ENCODE measurements at places on chromosomes 2 and 18.

GRCh38 chr2:213476641-213477040 is 192.4 kb downstream of the SPAG16 start:
- DNase-seq: no peak

- DNase-seq: no peak
These were observed 61.4 kb downstream of the RPL31 start for GRCh38 chr2:101063352-101064124.

GRCh38 chr2:86518481-86518880 is 44.8 kb downstream of the CHMP3 start:
- DNase-seq: no peak

DNA sequence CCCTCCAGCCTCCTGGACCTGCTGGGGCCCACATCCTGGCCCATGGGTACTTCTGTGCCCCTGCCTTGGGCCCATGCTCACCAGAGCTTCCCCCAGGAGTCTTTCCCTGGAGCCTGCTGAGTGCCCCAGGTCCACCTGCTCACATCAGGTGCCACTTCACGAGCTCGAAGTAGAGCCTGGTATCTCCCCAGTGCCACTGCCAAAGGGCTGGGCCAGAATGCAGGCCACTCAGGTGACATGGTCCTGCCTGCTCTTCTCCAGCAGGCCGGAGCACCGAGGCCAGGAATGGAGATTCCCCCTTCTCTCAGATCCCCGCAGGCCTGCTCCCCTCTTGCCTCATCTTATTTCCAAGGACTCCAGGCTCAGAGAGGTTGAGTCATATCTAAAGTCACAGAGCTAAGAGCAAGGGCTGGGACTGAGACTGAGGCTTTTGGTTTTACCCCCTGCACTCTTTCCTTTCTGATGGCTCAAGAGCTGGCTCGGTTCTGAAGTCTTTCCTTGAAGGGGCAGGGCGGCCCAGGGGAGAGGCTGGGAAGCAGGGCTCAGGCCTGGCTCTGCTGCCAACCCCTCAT is 79.2 kb downstream of the HS1BP3 start:
- no peak for DNase-seq

DNA sequence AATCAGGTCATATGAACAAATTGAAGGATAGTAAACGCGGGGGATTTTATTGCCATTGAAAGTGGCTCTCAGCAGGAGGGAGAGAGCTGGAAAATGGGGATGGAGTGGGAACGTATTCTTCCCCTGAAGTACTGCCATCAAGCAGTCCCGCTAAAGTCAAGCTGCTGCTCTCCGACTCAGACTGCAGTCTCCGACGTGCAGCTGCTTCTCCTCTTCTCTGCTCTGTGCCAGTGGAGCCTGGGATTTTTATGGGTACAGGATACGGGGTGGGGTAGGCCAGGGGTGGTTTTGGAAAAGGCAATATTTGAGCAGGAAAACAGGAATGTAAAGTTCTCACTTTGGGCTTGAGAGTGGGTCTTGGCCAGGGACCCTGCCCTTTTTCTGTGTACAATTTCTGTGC is 33.0 kb downstream of the KCTD18 start:
- no peak for DNase-seq

DNA sequence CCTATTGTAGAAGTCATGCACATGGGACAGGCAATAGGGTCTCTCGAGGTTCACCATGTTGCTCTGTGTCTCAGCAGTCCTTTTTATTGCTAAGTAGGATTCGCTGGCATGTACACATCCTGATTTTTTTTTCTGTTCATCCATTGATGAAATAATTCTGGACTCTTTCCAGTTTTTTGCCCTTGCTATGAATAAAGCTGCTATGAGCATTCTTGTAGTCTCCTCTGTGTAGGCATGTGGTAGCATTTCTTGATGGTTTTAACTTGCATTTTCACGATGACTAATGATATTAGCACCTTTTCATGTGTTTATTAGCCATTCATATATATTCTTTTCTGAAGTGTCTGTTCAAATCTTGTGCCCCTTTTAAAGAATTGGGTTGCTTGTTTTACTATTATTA is 65.8 kb upstream of the EDAR start:
- no peak for DNase-seq

GRCh38 chr2:128622371-128622770 is 303.7 kb upstream of the HS6ST1 start:
- no peak for DNase-seq

DNA sequence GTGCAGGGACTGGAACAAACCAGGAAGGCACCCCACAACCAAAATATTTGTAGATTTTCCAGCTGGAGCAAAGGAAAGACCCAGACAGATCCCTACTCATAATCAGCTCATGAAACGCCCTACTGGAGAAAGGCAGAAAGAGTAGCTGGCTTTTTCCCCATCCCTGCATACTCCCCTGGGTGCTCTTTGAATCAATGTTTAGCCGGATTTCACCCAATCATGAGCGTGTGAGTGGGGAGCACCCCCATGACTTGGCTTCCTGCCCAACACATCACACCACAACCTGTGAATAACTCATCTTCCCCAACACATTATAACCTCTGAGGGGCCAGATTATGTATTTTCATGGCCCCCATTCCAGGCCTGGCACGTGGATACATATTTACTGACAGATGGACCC is 35.1 kb upstream of the SLC14A1 start:
- no peak for DNase-seq

GRCh38 chr18:33835419-33835818 is 257.4 kb downstream of the ASXL3 start:
- no peak for DNase-seq

GRCh38 chr2:56410140-56410539 is 226.3 kb downstream of the CCDC85A start:
- no peak for DNase-seq

DNA sequence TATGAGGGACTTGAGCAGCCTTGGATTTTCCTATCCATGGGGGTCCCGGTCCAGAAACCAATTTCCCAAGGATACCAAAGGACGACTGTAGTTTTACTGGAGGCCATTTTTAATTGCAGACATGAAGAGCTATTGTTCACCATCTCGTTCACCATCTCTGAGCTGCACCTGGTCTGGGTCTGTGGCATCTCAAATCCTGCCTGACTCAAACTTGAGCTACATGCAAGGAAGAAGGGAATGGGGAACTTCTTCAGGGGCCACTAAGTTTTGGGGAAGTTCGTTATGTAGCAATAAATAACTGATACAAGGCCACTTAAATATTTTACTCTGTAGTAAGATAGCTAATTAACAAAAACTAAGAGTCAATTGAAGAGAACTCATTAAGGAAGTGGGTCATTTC is 2.1 kb upstream of the SMCHD1 start:
- DNase-seq: no peak

DNA sequence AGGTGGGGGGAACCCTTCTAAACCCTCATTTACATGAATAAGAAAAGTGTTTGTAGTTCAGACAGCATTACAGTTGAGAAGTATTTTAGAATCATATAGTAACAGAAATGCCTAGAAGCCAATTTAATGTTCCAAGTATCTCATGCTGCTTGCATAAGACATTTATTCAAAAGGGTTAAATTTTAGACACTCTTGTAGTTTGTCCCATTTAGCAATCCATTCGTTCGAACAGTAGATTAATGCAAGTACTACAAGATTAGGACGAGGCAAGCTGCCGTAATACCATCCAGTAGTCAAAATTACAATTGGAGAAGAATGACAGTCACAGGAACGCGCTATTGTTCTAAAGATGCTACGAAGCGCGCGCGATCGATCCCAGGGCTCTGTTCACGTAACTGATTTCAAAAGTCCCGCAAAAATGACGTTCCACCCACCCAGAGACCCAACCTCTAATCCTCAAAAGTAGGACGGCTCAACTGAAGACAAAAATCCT is 1.2 kb downstream of the TMEM237 start:
- no peak for DNase-seq

DNA sequence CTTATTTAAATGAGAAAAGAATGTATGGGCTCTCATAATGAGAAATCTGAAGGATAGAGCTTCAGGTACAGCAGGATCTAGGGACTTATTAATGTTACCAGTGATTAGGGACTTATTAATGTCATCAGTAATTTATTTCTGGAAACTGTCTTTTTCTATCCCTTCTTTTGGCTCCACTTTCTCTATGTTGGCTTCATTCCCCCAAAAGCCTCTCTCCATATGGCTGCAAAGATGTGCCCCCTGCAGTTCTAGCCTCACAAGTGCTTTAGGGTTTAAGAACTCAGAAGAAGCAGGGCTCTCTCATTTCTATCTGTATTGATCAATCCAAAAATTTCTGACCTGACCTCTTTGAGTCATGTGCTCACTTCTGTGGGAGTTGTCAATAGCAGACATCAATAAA is 480.9 kb downstream of the TXNL1 start:
- DNase-seq: no peak

GRCh38 chr2:71620116-71620515 is 166.8 kb downstream of the DYSF start:
- DNase-seq: peak; percentile 43

- DNase-seq: no peak
These were observed 39.3 kb downstream of the RAB10 start for GRCh38 chr2:26072925-26073768.

DNA sequence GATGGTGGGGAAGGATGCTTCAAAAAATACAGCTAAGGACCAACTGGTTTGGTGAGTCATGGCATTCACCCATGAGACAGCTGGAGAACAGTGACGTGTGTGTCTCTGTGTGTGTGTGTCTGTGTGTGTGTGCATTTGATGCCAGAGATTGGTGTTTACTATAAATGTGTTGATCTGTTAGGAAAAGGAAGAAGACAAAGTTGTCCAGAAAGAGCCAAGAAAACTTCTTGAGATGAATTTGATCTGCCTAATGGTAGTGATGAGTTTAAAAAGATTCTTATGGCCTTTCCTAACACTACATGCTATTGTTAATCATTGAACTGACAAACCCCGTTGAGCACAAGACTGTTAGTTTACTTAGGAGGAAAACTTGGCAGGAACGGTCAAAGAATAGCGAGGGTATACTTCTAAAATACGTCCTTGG is 36.4 kb upstream of the IL1R1 start:
- no peak for DNase-seq

GRCh38 chr2:42470706-42471105 is 23.1 kb downstream of the KCNG3 start:
- DNase-seq: no peak

GRCh38 chr2:143482316-143482715 is 353.1 kb downstream of the ARHGAP15 start:
- DNase-seq: no peak

DNA sequence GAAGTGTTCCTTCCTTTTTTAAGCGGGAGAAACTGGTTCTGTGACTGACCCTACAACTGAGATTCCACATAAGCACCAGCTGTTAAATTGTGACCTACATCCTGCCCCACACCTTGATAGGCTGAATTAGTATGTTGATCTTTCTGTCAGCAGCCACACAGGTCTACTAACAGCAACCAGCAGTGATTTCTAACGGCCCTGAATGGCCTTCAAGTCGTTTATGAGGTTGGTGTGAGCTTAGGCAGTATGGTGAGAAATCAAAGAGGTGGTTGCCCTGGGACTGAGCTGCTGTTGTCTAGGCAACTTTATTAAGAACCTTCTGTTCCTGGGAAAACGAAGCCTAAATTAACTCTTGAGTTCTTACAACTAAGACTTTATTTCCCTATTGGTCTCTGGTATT is 197.2 kb upstream of the FSHR start:
- DNase-seq: no peak

DNA sequence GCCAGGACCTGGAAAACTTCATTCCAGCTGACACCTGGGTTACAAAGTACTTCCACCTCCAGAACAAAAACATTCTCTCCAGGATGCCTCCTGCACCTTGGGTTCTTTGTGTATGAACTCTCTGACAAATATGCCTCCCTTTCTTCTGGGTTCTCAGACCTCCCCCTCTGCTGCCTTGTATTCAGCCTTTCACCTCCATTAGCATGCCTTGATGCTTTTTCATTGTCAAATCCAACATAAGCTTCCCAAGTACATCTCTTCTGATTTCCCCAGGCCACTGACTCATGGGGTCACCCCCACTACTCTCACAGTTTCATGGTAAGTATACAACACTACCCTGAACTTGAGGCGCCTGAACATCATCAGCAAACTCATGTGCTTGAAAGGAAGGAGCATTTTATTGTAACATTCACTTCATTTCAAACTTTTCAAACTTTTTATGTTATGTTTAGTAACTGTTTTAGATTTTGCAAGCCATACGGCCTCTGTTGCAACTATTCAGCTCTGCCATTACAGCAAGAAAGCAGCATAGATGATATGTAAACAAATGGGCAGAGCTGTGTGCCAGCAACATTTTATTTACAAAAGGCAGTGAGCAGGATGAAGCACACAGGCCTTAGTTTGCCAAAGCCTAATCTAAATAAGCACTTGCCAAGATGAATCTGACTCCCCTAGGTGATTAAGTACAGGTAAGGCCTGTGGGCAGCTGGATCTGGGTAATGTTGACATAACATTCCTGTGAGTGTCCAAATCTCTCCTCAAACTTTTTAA is 32.5 kb upstream of the MRPS9 start:
- no peak for DNase-seq

DNA sequence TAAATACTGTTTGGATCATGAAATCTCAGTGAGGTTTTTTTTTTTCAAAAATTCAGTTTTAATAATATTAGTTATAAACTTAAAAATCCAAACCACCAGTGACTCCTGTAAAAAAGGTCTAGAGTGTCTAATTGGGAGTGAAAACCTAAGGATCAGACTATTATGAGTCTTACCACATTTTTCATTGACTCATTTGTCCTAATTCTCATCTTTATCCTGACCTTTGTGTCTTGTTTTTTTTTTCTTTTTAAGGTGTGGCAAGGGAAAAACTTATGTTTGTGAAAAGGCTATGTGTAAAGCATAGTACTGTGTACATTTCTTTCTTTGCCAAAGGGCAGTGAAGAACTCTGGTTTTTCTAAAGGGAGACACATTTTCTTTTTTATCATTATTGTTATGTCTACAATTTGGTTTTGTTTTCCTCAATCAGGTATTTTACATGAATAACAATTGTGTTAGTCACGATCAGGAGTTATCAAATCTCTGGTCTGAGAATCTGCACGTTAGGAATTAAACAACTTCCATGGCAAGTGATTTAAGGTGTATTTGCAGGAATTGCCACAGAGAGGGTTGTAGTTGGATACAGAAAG is 52.6 kb downstream of the RHBDD1 start:
- DNase-seq: no peak

DNA sequence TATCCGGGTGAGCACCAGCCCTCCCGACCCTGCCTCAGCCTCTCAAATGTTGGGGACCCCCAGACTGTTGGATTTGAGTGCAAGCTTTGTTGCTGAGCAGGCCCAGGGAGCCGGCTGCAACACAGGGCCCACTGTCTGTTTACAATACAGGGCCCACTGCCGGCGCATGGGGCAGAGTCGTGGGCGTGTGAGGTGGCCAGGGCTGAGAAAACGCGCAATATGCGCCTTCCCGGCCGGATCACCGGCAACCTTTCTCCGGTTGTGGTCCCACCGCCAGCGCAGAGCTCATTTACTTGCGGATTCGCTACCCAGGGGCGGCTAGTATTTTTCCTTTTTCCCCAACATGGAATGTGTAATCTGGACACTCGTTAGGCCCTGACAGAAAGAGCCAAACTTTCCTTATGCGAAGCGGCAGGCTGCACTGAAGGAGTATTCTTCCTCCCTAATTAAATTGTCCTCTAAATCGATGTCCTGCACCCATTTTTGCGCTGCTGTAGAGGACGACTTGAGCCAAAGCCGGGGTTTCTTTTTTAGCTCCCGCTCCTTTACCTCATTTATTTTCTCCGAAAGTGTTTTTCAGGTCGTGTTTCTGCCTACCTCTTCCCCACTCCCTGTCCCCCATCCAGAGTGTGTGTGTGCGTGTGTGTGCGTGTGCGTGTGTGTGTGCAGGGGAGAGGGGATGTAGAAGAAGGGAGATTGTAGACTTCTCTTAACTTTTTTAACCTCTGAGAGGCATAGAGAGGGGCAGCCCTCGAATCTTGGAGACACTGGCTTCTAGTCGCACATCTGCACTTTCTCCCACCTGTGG is 2.7 kb downstream of the OTX1 start:
- DNase-seq: no peak

GRCh38 chr2:102139851-102140250 is 2.7 kb upstream of the IL1R1 start:
- DNase-seq: no peak
